ENCODE measurements at places on chromosomes 7 and 10.

GRCh38 chr10:131556897-131557495 lies 245.5 kb upstream of the TCERG1L start:
- no peak for DNase-seq

DNA sequence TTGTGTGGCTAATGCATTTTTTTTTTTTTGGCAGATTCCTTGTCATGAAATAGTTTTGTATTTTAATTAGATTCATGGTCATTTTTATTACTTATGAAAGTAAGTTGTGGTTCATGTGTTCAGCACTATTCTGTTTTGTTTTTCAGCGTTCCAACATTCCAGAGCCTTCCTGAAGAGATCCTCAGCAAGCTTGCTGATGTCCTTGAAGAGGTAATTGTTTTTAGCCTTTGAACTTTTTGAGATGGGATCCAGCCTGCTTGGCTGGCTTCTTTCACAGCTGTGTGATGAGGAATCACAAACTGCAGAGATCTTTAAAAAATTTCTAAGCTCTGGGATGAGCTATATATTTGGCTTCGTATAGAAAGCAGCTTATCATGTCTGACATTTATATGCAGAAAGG lies 208.0 kb upstream of the CSTF2T start:
- no peak for DNase-seq

GRCh38 chr10:62050893-62051433 lies 149.5 kb downstream of the ARID5B start:
- DNase-seq = no peak

GRCh38 chr10:94076325-94076841 lies 82.7 kb downstream of the PLCE1 start:
- no peak for DNase-seq

DNA sequence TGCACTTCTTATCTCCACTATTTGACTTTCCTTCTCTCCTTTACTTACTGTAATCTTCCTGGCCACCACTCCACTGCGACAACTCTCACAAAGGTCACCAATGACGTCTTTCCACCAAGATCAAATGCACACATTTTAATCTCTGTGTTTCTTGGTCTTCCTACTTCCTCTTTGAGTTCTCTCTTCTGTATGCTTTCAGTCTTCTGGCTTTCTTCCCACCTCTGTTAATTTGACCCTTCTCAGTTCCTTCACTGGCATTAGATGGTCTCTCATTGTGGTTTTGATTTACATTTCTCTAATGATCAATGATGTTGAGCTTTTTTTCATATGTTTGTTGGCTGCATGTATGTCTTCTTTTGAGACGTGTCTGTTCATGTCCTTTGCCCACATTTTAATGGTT lies 31.9 kb downstream of the FAM107B start:
- no peak for DNase-seq

DNA sequence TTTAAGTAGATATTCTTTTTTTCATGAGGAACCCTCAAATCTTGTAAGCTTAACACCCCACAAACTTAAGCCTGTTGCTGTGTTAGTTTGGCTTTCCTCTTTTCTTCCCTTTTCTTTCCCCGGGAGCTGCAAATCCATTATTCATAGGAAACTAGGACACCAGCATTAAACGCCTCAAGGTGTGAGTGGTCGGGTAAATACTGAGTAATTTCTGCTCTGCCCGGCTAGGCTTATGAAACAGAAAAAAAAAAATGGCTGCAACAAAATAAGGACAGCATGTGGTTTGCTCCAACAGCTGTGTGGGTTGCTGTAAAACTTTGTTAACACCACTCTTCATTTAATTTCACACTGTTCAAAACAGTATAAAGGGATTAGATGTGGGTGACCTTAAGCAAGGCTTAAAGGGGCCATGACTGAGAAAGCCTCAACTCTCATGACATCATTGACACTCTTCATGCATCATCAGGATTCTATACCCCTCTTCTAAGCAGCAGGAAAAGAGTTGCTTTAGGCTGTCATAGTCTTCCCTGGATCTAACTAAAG lies 104.1 kb downstream of the AOAH start:
- DNase-seq = no peak

GRCh38 chr7:92608380-92609322 lies 18.5 kb upstream of the FAM133B start:
- DNase-seq = peak; percentile 16
